ENCODE measurements at places on chromosomes 7 and 10.

- DNase-seq = no peak
Measured at GRCh38 chr7:77368974-77369373, 47.2 kb downstream of the GSAP start.

- no peak for DNase-seq
Measured at GRCh38 chr10:58367069-58367468, 18.1 kb upstream of the TFAM start.

DNA sequence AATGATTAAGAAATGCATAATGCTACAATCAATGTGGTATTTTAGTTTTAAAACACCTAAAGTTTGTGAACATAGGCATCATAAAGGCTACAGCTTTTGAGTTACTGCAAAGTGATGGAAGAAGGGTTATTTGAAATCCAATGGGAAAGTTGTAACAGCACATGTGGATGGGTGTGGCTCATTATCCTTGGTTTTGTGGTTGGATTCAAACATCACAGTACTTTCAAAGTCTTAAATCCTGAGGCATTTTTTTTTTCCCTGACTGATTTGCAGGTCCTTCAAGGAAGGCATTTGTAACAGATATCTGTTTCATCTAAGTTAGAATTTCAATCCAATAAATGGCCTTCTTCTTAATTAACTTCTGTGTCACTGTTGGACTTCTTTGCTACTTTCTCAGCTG lies 9.8 kb upstream of the SHTN1 start:
- no peak for DNase-seq

- no peak for DNase-seq
Measured at GRCh38 chr7:16841681-16842080, 36.9 kb upstream of the AGR2 start.

- no peak for DNase-seq
Measured at GRCh38 chr10:89294721-89295239, 7.1 kb upstream of the IFIT2 start.

DNA sequence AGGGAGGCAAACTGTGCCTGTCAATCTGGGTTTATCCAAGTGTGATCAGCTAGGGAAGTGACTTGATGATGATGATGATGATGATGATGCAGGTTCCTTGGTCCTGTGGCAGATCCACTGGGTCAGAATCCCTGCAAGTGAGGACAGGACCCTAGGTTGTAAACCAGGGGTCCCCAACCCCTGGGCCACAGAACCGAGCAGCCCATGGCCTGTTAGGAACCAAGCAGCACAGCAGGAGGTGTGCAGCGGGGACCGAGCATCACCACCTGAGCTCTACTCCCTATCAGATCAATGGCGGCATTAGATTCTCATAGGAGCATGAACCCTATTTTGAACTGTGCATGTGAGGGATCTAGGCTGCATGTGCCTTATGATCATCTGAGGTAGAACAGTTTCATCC lies 144.7 kb upstream of the PDE1C start:
- DNase-seq = no peak
